NCI-H1930 (cell line): ENCODE measurements at places on chromosomes 3 and 15.

GRCh38 chr15:45409596-45409995, 31.3 kb upstream of the GATM start:
- no peak for DNase-seq

- DNase-seq = no peak
Measured at GRCh38 chr3:34388830-34389229, 590.4 kb downstream of the PDCD6IP start.

- no peak for DNase-seq
Measured at GRCh38 chr3:128748557-128748956, 22.6 kb downstream of the RAB7A start.

GRCh38 chr3:99578339-99578970, 59.9 kb upstream of the COL8A1 start:
- no peak for DNase-seq

DNA sequence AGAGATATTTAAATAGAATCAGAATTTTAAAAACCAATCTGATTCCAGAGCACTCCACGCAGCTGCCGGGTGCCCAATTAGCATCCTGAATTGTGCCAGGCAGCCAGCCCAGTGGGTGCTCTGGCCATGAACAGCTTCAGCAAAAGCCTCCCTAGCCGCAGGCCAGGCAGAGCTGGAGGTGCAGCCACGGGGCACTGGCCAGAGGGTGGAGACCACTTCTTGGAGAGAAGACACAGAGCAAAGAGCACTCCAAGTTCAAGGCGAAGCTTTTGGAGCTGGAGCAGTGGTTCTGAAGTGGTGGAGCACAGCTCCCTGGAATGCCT, 475.6 kb upstream of the PROK2 start:
- DNase-seq = no peak

DNA sequence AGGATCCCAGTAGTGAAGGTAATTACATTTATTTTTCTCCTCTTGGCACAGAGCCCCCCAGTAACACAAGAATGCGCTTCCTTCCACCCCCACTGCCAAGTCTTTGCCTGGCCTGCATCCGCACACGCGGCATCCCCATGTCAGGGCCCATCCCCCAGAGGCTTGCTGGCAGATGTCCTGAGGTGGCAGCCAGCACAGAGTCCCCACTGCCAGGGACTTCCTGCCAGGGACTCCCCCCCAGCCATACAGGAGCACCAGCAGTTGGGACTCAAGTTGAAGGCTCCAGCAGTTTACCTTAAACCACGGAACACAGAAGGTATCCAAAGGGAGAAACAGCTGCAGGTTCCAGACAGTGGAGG, 41.0 kb downstream of the MEGF11 start:
- no peak for DNase-seq

- DNase-seq = no peak
Measured at GRCh38 chr3:46905213-46905560, 27.7 kb downstream of the PTH1R start.

DNA sequence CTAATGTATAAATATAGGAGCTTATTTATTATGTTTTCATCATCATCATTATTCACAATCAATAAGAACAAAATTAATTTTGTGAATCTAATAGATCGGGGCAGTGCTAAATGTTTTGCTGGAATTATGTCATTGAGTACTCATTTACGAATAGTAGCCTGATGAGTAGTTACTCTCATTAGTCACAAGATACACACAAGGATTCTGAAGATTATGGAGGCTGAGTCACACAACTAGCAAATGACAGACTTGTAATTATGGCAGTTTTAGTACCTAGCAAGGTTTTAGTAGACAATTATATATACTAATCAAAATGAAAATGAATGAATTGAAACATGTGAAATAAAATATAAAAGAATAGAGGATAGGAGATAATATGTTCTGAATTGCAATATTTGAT, 954.2 kb downstream of the CADM2 start:
- DNase-seq = no peak
